Stimulated activated CD8-positive, alpha-beta memory T cell treated with anti-CD3 and anti-CD28 coated beads, Interleukin-4, amount 100 ng/mL, for 24 hours (primary cell): ENCODE measurements at places on chromosomes 1 and 21.

- DNase-seq = no peak
These were observed 507.6 kb downstream of the NEGR1 start for GRCh38 chr1:71774705-71775104.

DNA sequence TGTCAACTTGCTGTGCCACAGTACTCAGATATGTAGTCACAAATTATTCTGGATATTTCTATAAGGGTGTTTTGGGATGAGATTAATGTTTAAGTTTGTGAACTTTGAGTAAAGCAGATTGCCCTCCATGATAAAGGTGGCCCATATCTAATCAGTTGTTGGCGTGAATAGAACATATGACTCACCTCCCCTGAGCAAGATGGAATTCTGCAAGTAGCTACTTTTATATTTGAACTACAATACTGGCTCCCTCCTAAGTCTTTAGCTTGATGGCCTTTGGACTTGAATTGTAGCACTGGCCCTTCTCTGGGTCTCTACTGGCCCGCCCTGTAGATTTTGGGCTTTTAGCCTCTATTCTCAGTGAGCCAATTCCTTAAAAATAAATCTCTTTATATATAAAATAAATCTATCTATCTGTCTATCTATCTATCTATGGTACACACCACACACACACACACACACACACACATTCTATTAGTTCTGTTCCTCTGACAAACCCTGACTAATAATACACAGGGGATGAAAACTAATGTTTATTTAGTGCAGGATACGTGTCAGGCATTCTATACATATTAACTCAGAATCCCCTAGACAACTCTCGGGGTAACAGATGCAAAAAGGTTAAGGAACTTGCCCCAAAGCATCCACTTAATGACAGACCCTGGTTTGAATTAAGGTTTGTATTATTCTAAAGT lies 37.9 kb upstream of the PDC start:
- no peak for DNase-seq

GRCh38 chr1:58290685-58291372 lies 255.7 kb downstream of the OMA1 start:
- no peak for DNase-seq

DNA sequence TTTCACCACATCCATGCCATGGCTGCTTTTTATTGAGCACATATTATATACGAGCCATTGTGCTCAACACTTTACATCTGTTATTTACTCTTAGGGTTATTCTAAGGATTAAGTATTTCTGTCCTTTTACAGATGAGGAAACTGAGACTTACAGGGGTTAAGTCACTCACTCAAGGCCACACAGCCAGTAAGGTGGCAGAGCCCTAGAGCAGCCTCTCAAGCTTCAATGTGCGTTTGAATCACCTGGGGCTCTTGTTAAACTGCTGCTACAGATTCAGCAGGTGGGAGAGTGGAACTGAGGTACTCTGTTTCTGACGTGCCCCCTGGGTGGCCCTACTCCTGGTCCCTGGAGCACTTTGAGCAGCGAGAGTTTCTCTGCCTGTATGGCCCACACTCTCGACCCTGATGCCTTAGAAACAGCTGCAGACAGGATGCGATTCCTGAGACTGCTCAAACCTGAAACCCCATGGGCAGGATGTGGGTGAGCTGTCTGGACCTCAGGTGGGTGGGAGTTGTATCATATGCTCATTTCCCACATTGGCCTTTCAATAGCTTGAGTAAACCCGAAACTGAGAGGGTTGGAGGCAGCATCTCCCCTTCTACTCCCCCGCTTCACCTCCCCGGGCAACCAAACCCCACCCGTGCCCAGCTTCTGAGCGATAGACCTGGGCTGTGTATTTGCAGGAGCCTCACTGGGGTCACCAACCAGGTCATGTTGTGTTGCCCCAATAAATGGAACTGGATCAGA lies 59.3 kb downstream of the MAN1C1 start:
- peak; percentile 64 for DNase-seq

- DNase-seq = no peak
These were observed 25.6 kb downstream of the EFCAB7 start for GRCh38 chr1:63548877-63549276.
